ENCODE measurements at places on chromosomes 3 and 15. TPM values are rescaled to one million over a fixed set of nuclear protein-coding genes. Genes with fewer than 3 reads are reported as not detected.

The IGSF10 gene
- total RNA-seq = 0.70 TPM

The PPIP5K1 gene
- 62.5 TPM for total RNA-seq

GRCh38 chr15:51398626-51399025, 57.2 kb downstream of the GLDN start:
- no peak for DNase-seq

- no peak for DNase-seq
These were observed 407.1 kb upstream of the MCTP2 start for GRCh38 chr15:93823971-93824913.

The PLS1 gene
- total RNA-seq = 40.3 TPM

DNA sequence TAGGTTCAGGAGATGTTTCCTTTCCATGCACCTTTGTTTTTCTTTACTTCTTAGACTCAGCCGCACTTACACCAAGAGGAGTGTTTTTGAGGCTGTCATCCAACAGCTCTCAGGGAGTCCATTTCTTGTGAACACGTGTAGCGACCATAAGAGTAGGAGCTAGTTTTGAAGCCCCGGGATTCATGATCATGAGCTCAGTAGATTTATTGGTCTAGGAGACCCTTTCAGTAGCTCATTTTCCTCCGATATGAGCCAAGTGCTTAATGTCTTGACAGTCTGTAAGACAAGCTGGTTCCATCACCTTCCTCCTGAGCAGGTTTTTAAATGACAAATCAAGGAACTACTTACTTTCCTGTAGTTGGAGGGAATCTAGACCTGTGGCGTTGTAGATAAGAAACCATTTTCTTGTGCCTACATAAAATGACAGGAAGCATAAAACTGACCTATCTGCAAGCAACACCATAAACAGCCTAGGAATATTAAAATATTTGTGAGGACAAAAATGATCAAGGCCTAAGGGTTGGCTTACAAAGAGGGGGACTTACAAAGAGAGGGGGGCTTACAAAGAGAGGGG, 172.6 kb upstream of the BHLHE40 start:
- DNase-seq = no peak

DNA sequence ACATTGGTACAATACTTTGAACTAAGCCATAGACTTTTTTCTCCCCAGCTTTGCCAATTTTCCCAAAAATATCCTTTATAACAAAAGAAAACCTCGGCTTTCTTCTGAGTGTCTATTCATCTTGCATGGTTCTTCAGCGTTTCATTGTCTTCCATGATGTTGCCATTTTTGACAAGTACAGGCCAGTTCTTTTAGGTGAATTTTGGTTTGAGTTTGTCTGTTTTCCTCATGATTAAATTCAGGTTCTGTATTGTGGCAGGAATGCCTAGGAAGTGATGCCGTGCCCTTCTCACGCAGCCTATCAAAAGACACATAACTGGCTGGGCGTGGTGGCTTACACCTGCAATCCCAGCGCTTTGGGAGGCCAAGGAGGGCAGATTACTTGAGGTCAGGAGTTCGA, 7.6 kb upstream of the CSPG4 start:
- no peak for DNase-seq

- DNase-seq = no peak
These were observed 46.1 kb downstream of the SOX2 start for GRCh38 chr3:181757694-181758306.

The SAMMSON gene
- not detected for total RNA-seq

GRCh38 chr15:61198722-61199121, 30.4 kb downstream of the RORA start:
- DNase-seq = no peak

DNA sequence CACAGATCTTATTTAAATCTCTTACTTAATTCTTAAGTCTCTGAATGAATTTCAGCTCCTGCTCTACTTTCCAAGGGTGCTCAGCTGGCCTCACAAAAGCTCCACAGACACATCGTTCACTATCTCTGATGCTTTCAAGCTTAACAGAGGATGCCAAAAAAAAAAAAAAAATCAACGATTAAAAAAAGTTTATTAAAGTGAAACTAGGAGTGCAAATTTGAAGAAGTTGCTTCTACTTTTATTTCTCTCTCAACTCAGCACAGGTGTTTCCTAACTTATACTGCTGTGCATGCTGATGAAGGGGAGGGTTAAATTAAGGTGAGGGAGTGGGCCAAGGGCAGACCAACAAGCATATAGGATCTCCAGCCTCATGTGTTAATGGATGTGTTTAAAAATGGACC, 157.2 kb downstream of the TIGIT start:
- DNase-seq = no peak

DNA sequence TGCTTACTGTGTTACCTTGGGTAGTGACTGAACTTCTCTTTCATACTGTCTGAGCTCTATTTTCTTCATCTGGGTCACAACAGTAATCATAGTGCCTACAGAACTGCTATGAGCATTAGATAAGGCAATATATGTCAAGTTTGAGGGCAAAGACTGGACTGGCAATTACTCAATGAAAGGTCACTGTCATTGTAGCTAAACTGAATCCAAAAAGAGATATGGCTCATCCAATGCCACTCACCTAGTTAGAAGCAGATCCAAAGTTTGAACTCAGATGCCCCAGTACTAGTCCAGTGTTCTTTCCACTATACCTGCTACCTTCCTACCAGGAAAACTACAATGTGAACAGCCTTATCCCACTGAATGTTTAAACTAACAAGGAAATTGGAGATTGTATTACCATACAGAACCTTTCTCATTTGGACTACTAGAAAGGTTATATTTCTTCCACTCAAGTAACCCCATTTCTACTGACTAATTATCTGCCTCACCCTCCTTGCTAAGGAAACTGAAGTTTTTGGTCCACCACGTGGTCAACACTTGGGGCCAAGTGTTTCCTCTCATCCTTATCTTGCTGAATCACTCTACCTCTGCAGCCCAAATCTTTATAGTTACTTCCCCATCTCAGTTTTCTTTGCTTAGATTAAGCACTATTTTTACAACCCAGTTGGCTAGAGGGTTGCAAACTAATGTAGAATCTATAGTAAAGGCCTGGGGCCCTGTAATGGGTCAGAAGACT, 202.3 kb upstream of the LPP start:
- no peak for DNase-seq

DNA sequence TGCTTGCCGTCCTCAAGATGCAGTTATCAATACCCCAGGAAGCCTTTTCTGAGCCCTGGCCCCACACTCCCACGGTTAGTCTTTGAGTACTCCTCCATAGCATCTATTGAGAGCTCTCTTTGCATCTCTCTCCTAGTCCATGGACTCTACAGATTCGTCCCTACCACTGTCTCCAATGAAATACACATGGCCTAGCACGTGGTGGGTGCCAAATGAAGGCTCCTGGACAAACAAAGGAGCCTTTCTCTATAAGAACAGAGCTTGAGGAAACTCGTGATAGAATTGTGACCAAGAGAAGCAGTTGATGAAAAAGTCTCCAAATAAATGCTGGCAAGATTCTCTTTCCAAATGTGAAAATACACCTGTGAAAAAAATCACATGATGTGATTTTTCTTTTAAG, 166.1 kb downstream of the GABRG3 start:
- DNase-seq = no peak

The GNAI2 gene
- total RNA-seq = 168 TPM

The TNFAIP8L3 gene
- total RNA-seq = 3.6 TPM

- no peak for DNase-seq
These were observed 265.6 kb downstream of the CTNNB1 start for GRCh38 chr3:41464858-41465257.

Data from HT-29 (cell line).